Breast epithelium (tissue), 4 donors: ENCODE measurements at places on chromosomes 4 and X.

GRCh38 chr4:73917081-73917501 lies 47.9 kb downstream of the CXCL1 start:
- no peaks in the 10 kb centered on the region for H3K27me3 ChIP-seq
- no peak overlapping the region for H3K4me3 ChIP-seq
- no peaks in the 10 kb centered on the region for H3K4me1 ChIP-seq

GRCh38 chr4:70958681-70959080 lies 34.8 kb upstream of the DCK start:
- H3K36me3 ChIP-seq, result no peaks in the 10 kb centered on the region
- H3K27ac ChIP-seq, result no peak overlapping the region
- H3K4me1 ChIP-seq, result no peaks in the 10 kb centered on the region
- no peaks in the 10 kb centered on the region for H3K27me3 ChIP-seq
- no peak overlapping the region for H3K4me3 ChIP-seq

DNA sequence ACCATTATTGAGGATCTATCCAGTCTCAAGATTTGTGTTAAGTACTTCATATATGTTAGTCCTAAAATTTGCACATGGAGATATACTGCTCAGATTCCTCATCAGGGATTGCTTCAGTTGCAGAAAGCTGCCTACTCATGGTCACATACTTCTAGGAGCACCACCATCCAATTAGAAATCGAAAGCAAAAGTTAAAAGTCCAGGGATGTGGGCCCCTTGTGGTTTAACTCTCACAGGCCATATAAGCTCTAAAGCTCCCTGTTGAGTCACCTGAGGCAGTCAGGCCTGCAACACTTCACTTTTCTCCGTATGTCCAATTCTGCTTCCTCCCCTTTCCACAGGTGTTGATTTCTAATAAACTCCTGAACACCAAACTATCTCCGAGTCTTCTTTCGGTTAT lies 84.2 kb downstream of the CNOT6L start:
- no peak for DNase-seq
- no peaks in the 10 kb centered on the region for H3K36me3 ChIP-seq
- no peak overlapping the region for H3K27ac ChIP-seq
- no peaks in the 10 kb centered on the region for H3K4me1 ChIP-seq
- no peak overlapping the region for H3K4me3 ChIP-seq

DNA sequence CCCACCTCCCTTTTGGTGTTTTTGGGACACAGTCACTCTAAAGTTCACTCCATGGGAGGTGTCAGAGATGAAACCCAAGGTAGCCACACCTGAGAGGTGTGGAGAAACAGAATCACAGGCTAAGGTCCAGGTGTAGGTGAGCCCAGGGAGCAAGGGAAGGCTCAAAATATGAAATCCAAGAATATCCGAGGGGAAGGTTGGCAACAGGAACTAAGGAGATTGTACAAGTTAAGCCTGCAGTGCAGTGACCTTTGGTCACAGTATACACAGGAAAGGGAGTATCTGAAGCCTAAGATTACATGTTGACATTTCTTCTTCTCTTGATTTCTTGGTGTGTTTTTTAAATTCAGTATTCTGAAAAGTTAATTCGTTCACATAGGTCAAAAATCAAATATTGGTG lies 46.5 kb downstream of the PHF8 start:
- no peaks in the 10 kb centered on the region for H3K4me1 ChIP-seq
- H3K4me3 ChIP-seq, result no peak overlapping the region
- H3K27me3 ChIP-seq, result no peaks in the 10 kb centered on the region
- H3K36me3 ChIP-seq, result no peaks in the 10 kb centered on the region
- no peak overlapping the region for H3K27ac ChIP-seq

DNA sequence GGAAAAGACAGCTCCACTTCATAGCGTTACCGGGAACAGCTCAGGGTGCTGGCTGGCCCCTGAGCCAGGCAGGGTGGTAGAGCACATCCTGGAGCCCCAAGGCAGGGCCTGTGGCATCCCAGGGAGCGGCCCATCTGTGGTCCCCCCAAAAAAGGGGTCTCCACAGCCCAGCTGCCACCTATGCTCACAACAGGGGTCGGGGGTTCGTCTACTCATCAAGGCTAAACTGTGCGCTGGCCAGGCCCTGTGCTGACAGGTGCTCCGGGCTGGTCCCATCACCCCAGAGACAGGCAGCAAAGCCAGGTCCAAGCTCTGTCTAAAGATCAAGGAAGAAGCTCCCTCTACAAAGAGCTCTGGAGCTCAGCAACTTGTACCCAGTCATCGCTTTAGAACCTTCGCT lies 77.9 kb downstream of the DCTD start:
- H3K36me3 ChIP-seq, result no peaks in the 10 kb centered on the region
- no peak overlapping the region for H3K27ac ChIP-seq
- no peak for DNase-seq

DNA sequence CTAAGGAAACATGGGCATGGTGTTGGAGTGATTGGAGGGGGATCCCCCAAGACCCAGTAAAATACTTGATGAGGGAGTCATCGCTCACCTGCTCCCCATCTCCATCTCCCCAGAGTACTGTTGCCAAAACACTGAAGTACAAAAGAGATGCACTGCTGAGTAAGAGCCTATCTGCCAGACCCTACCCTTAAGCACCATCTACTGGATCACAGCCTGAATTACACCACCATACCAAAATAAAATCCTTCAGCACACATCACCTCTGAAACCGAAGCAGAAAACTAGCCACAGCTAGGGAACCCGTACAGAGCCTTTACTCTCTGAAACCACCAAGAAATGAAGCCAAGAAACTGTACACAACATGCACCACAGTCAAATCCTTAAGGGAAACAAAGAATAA lies 466.3 kb upstream of the ACTRT1 start:
- no peak overlapping the region for H3K27ac ChIP-seq
- no peaks in the 10 kb centered on the region for H3K4me1 ChIP-seq
- no peak for DNase-seq
- H3K36me3 ChIP-seq, result no peaks in the 10 kb centered on the region
- H3K27me3 ChIP-seq, result no peaks in the 10 kb centered on the region

GRCh38 chrX:132467989-132468388 lies 20.8 kb downstream of the MBNL3 start:
- H3K27me3 ChIP-seq, result peaks cover 23% of the 10 kb centered on the region
- H3K36me3 ChIP-seq, result no peaks in the 10 kb centered on the region
- no peaks in the 10 kb centered on the region for H3K4me1 ChIP-seq

GRCh38 chr4:174532445-174532844 lies 10.2 kb upstream of the HPGD start:
- H3K36me3 ChIP-seq, result no peaks in the 10 kb centered on the region
- H3K4me1 ChIP-seq, result no peaks in the 10 kb centered on the region
- no peak for DNase-seq
- H3K4me3 ChIP-seq, result no peak overlapping the region

GRCh38 chr4:98801259-98801725 lies 127.6 kb downstream of the EIF4E start:
- no peaks in the 10 kb centered on the region for H3K27me3 ChIP-seq
- H3K36me3 ChIP-seq, result no peaks in the 10 kb centered on the region
- no peak for DNase-seq
- no peaks in the 10 kb centered on the region for H3K4me1 ChIP-seq

- H3K27me3 ChIP-seq, result no peaks in the 10 kb centered on the region
- H3K4me1 ChIP-seq, result no peaks in the 10 kb centered on the region
- H3K4me3 ChIP-seq, result no peak overlapping the region
- no peak for DNase-seq
Measured at GRCh38 chr4:14809203-14809602, 193.1 kb upstream of the CPEB2 start.

- DNase-seq, result no peak
- no peaks in the 10 kb centered on the region for H3K4me1 ChIP-seq
- no peak overlapping the region for H3K27ac ChIP-seq
- H3K4me3 ChIP-seq, result no peak overlapping the region
- H3K36me3 ChIP-seq, result no peaks in the 10 kb centered on the region
Measured at GRCh38 chr4:26133840-26134239, 187.0 kb upstream of the RBPJ start.

DNA sequence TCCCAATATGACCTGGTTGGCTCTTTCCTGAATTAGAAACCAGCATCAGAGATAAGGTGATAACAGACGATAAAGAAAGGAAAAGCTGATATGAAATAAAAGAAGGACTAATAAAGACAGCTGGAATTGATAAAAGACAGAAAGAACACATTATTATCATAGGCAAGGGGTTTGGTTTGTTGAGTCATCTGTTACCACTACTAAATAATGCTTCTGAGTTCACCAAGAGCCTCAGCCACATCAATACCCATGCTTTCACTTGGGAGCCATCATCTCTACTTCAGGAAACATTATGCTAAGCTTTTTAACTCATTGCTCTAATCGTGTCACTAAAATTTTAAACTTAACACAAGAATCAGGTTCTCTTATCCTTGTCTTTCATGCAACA lies 27.6 kb downstream of the ANXA5 start:
- H3K4me3 ChIP-seq, result no peak overlapping the region
- no peak for DNase-seq
- H3K4me1 ChIP-seq, result no peaks in the 10 kb centered on the region
- H3K27me3 ChIP-seq, result no peaks in the 10 kb centered on the region
- no peak overlapping the region for H3K27ac ChIP-seq

DNA sequence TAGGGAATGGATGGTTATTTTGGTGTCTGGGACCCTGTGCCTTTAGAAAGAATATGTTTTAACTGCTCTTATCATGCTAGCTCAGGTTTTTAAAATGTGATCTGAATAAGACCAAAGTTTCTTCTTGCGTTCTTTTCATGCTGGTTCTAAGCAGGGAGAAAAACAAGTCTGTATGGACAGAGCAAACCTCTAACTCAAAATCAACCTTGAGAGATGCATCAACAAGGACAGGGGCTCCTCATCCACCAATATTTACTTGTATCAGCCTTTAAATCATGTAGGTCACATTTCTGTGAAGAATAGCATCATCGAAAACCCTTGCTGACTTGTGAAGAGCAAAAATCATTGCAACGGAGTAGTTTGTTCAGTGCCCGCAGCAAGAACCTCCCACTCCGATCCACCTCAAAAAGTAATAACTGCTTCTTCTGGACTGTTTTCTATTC lies 1.2 kb downstream of the ATP10D start:
- no peaks in the 10 kb centered on the region for H3K36me3 ChIP-seq
- DNase-seq, result no peak
- H3K4me3 ChIP-seq, result peak overlapping the region; percentile 60

- H3K36me3 ChIP-seq, result no peaks in the 10 kb centered on the region
- no peak overlapping the region for H3K4me3 ChIP-seq
Measured at GRCh38 chr4:104493081-104493831, 1.4 kb downstream of the CXXC4 start.

DNA sequence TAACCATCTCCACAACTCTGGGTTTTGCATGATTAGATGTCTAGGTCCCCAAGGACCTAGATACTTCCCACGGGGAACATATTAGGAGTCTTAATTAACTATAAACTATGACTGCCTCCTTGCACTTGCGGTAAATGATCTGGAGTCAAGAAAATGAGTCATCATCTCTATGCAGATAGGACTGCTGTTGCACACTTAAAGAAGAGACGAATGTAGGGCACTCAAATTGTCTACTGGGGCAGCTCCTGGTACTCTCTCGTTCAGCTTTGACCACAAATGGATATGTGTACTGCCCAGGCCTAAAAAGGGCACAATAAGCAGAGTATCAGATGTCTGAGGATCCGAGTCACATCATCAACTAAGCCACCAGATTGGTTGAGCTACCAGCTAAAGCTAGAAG lies 1783.4 kb upstream of the AGA start:
- no peak for DNase-seq
- H3K4me3 ChIP-seq, result no peak overlapping the region
- H3K27ac ChIP-seq, result no peak overlapping the region
- H3K27me3 ChIP-seq, result no peaks in the 10 kb centered on the region
- no peaks in the 10 kb centered on the region for H3K4me1 ChIP-seq

- H3K4me3 ChIP-seq, result no peak overlapping the region
- DNase-seq, result no peak
- no peaks in the 10 kb centered on the region for H3K36me3 ChIP-seq
- H3K4me1 ChIP-seq, result no peaks in the 10 kb centered on the region
Measured at GRCh38 chr4:42954963-42955669, 62.6 kb downstream of the GRXCR1 start.
